IPS DF 6.9 (cell line): ENCODE measurements at places on chromosomes 3 and 15.

DNA sequence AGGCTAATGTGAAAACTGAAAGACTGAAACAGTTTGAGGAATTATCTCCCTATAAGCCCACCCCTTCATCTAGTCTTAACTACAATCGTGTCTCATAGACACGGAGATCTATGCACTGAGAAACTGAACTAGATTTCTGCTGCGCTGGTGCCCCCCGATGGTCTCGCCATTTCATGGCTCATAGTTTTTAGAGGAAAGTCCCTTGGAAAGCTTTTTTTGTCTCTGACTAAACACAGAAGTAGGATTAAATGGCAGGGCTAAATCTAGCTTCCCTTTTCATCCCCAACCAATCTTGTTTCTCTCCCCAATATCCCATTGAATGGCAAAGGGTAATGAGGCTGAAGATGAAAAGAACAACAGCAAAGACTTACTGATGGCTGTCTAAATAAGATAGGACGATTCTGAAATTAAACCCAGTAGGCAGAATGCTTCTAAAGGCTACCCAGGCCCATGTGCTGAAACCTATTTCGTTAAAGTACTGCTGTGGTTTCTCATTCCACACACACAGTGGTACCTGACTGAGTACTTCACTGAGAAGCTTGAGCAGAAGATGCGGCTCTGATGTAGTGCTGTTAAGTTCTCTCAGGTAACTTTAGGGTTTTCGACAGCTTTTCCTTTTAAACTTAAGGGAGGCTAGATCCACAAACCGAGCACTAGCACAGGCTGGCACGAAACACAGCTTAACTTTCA, 142.7 kb downstream of the GADL1 start:
- DNase-seq, result no peak

- DNase-seq, result no peak
Observed at GRCh38 chr3:76040946-76041345, 255.6 kb upstream of the ZNF717 start.

- no peak for DNase-seq
Observed at GRCh38 chr15:66256692-66257091, 3.1 kb upstream of the MEGF11 start.

- DNase-seq, result no peak
Observed at GRCh38 chr15:59685737-59686297, 3.3 kb downstream of the BNIP2 start.

DNA sequence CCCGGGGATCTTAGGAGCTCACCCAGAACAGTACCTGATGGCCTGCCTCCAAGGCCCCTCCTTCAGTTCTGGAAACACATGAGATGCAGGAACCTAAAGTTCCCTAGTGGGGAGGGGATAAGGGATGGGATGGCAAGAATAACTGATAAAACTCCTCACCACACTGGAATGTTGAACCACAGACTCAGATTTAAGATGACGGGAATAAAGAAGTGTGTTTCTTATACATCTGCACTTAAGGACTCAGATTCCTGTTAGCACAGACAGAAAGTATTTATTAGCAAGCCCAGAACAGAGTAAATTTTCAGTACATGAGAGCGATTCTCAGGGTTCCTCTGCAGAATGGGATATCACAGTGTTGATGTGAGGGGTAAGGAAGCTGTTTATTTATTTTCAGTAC, 245.2 kb downstream of the TLE3 start:
- DNase-seq, result no peak

GRCh38 chr15:42510258-42511006, 15.0 kb downstream of the SNAP23 start:
- no peak for DNase-seq

GRCh38 chr15:87669846-87670245, 586.7 kb downstream of the NTRK3 start:
- no peak for DNase-seq

GRCh38 chr15:62090988-62091387, 24.2 kb downstream of the C2CD4A start:
- no peak for DNase-seq
